HAP-1 (cell line): ENCODE measurements at places on chromosomes 4 and X.
A peak's percentile ranks its signal among the peaks of the same experiment; 100 is the strongest.

GRCh38 chrX:143340190-143340589 lies 177.1 kb downstream of the SPANXN3 start:
- DNase-seq = no peak

GRCh38 chrX:132967049-132967448 lies 8.6 kb upstream of the HS6ST2 start:
- no peak for DNase-seq

- no peak for DNase-seq
Measured at GRCh38 chr4:107548211-107548905, 171.7 kb downstream of the PAPSS1 start.

GRCh38 chr4:133968174-133968573 lies 233.4 kb downstream of the PABPC4L start:
- DNase-seq = no peak

DNA sequence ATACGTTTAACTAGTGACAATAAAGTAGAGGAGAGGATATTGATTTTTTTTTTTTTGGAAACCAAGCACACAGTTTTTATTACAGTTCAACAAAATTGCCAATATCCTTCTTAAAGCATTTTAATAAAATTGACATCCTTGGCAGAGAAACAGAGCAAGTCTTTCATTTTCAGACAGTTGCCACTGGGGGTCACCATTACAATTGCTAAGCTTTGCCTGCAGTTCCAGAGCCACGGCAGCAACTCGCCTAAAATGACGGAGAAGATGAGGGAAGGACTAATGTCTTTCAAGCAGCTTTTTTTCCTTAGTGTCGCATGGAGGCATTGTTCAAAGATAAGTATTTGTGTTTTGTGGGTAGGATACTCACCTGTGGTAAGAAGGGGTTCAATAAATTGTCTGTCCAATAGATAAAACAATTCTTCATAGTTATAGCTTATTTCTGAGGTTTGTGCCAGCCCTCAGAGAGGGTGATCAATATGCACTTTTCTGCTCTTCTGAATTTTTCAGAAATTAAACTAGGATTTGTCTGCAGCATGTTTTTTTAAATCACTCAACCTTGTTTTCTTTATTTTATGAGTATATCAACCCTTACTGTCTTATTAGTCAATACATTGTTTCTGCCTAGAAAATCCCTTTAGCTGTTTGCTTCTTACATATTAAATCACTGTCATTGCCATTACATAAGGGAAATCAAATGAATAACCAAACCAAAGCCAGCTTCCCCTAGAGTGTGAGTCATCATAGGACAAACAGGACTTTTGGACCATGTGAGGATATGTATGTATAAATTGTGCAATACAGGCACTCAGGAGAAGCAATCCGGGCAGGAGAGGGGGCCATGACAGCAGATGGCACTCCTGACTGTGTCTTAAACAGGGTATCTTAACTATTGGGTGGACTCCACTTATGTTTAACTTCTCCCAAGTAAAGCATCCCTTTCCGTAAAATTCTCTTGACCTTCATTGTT lies 508.1 kb upstream of the ARX start:
- DNase-seq = peak; percentile 67

GRCh38 chrX:134144231-134144630 lies 92.8 kb upstream of the CCDC160 start:
- DNase-seq = peak; percentile 73

- DNase-seq = no peak
Measured at GRCh38 chr4:6271701-6272465, 2.2 kb downstream of the WFS1 start.

GRCh38 chrX:133544115-133544514 lies 128.8 kb upstream of the GPC4 start:
- DNase-seq = no peak

DNA sequence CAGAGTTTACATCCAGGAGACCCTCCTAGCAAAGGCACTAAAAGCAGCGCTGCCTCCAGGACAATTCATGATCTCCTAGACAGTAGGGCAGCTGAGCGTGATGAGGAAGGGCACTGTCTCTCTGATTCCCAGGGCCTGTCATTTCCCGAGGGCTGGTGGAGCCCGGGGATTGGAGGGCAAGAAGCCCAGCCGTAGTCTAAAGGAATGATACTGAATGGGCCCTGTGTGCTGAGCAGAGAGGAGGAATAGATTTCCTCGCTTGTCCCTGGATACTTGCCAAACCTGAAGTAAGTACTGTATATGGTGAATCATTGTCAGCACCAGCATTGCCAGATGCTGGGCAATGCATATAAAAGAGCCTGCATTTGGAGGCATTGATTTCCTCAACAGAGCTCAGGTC lies 88.0 kb upstream of the SLITRK2 start:
- DNase-seq = no peak

DNA sequence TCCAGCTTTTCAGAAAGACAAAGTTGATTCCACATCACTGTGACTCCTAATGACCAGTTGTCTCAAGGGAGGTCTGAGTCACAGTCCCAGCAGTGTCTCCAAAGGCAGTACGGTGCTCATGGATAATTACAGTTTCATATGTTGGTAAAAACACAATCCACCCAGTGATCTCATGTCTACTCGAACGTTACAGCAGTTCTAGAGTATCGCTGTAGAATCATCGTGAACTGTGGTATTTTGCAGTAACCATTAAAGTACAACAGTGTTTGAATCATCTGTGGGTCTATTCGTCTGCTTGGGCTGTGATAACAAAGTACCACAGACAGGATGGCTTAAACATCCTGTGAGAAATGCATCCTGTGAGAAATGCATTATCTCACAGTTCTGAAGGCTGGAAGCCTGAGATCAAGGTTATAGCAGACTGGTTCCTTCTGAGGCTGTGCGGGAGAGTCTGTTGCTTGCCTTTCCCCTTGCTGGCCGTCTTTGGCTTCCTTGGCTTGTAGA lies 121.1 kb upstream of the SORBS2 start:
- no peak for DNase-seq
